ENCODE measurements at places on chromosomes 12 and 14. TPM values are rescaled to one million over a fixed set of nuclear protein-coding genes. Genes with fewer than 3 reads are reported as not detected.

Gene MYO1H
- total RNA-seq = not detected

GRCh38 chr14:37165794-37166193, 6.6 kb downstream of the SLC25A21 start:
- H3K27me3 ChIP-seq = no peaks in the 10 kb centered on the region
- no peak for DNase-seq
- H3K4me3 ChIP-seq = no peak overlapping the region
- H3K4me1 ChIP-seq = no peaks in the 10 kb centered on the region

- H3K27me3 ChIP-seq = no peaks in the 10 kb centered on the region
- no peak overlapping the region for H3K27ac ChIP-seq
- DNase-seq = no peak
- H3K4me3 ChIP-seq = no peak overlapping the region
- peaks cover 47% of the 10 kb centered on the region for H3K36me3 ChIP-seq
- H3K4me1 ChIP-seq = peaks cover 2% of the 10 kb centered on the region
Measured at GRCh38 chr12:117148642-117149041, 41.6 kb downstream of the FBXO21 start.

Gene RPGRIP1
- total RNA-seq = 0.18 TPM

Gene USP15
- total RNA-seq = 50.5 TPM

Gene LMNTD1
- total RNA-seq = 0.18 TPM

- no peak for DNase-seq
- no peaks in the 10 kb centered on the region for H3K36me3 ChIP-seq
Measured at GRCh38 chr14:37588956-37589714, 5.9 kb downstream of the FOXA1 start.

Gene TBX3
- 16.6 TPM for total RNA-seq

Gene TAS2R31
- total RNA-seq = 5.5 TPM

DNA sequence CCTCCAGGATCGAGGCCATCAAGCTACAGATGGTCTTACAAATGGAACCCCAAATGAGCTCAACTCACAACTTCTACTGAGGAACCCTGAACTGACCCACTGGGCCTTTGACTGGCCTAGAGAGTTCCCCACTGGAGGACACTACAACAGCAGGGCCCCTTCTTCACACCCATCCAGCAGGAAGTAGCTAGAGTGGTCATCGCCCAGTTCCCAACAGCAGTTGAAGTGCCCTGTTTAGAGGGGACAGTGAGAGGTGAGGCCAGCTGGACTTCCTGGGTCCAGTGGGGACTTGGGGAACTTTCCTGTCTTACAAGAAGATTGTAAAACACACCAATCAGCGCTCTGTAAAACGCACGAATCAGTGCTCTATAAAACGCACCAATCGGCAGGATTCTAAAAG, 247.9 kb upstream of the BTG1 start:
- no peak overlapping the region for H3K27ac ChIP-seq
- no peak overlapping the region for H3K4me3 ChIP-seq
- H3K27me3 ChIP-seq = no peaks in the 10 kb centered on the region
- no peak for DNase-seq
- H3K36me3 ChIP-seq = no peaks in the 10 kb centered on the region
- no peaks in the 10 kb centered on the region for H3K4me1 ChIP-seq

All from muscle of leg (tissue), 16 donors.